Brain pericyte (primary cell): ENCODE measurements at places on chromosomes 6 and 20.

GRCh38 chr20:61287583-61288275, 35.7 kb downstream of the CDH4 start:
- DNase-seq, result no peak

DNA sequence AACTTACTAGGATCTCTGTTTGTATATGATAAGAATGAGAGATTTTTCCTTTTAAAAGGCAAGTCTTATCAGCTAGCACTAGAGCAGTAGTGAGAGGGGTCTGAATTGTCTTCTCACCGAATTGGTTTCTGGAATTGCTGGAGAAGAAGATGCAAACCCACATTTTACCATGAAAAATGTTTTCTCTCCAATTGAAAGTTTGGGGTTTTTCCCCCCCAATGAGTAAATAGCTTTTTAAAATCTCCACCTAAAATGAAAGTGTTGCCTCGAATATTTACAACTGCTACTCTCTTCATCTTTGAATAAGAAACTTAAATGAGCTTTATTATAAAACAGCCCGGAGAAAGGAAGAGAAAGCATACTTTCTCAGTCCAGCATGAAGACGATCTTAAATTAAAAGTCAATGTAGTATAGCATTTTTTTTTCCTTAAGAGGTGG, 1.8 kb downstream of the TCF21 start:
- DNase-seq, result no peak

- DNase-seq, result no peak
These were observed 1.5 kb upstream of the FRMD1 start for GRCh38 chr6:168080393-168081077.

GRCh38 chr6:155112757-155113156, 117.6 kb downstream of the TIAM2 start:
- DNase-seq, result no peak

- DNase-seq, result no peak
These were observed 497.1 kb upstream of the ARID1B start for GRCh38 chr6:156280065-156280464.

- no peak for DNase-seq
These were observed 703.5 kb downstream of the TFAP2A start for GRCh38 chr6:9711365-9711764.

DNA sequence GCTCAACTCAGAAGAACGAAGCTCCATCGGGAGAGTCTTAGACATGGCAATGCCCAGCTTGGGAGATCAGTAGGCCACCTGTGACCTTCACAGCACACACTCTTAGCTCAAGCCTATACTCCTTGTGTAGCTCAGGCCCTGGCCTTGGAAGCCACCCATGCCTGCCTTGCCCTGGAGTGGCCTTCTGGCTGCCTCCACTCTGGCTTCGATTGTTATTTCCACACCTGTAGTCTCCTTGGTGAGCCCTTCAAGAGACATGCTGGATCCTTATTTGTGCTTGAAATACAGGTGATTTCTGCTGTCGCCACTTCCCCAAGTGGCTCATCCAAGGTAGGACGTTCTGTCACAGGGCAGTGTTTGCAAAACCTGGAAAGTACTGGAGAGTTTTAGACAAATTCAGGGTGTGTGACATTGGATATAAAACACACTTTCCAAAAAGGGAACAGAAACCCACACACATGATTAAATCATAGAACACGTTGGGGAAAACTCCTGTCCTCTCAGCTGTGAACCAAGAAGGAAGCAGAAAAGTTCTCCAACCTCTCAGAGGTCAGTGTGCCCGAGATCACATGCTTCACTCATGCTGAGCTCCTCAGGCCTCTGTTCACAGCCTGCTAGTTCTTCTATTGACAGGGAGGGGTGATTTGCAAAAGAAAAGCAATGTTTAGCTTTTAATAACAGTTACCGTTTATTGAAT, 391.8 kb downstream of the CDC5L start:
- DNase-seq, result no peak

- no peak for DNase-seq
These were observed 170.0 kb upstream of the LAMA2 start for GRCh38 chr6:128712898-128713297.

DNA sequence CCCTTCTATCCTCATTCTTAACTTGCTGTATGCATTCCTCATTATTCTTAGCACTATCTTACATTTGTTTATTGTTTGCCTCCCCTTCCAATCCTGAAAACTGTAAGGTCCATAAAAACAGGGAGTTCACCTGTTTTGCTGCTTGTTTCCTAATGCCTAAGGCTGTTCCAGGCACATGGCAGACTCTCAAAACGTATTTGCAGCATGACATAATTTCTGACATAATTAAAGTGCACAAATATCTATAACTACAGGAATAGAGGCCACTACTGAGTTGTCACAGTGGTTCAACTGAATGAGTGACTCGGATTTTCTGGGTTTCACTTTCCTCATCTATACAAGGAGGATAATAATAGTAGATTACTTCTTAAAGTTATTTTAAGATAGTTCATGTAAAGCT, 83.0 kb downstream of the HFE start:
- no peak for DNase-seq
